ENCODE measurements at places on chromosomes 2 and 18.

DNA sequence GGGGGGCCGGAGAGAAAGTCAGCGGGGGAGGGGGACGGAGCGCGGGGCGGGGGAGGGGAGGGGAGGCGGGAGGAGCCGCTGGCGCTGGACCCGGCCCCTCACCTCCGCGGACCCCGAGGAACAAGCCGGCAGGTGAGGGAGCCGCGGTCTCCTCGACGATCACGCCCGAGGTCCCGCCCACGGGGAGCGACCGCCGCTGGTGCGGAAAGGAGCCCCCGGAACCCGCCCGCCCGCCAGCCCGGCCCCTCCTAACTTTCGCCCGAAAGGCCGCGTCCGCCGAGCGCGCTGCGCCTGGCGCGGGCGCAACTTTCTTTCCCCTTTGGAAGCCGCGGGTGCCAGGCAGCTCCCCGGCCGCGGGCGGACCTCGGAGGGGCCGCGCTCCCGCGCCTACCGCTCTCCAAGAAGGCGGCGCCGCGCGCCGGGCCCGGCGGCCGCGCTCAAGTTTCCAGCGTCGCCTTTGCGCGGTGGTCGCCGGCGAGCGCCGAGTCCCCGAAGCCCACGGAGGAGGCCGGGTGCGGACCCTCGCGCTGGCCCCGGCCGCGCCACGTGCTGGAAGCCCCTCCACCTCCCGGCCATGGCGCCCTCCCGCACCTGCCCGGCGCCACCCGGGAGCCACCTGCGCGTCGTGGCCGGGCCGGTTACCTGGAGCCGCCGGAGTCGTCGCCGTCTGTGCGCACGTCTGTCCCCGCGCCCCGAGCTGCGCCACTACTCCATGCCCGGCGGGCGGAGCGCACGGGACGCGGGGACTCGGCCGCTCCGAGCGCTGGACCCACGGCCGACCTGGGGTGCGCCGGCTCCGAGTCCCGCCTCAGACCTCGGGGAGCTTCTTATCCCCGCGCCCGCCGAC is at the start of gene ALKAL2:
Gene ALKAL2, minus strand, starts transcription at position 181 of the 847 bp plus-strand sequence. CDS start 256 bp downstream, outside the sequence.
- DNase-seq: no peak

DNA sequence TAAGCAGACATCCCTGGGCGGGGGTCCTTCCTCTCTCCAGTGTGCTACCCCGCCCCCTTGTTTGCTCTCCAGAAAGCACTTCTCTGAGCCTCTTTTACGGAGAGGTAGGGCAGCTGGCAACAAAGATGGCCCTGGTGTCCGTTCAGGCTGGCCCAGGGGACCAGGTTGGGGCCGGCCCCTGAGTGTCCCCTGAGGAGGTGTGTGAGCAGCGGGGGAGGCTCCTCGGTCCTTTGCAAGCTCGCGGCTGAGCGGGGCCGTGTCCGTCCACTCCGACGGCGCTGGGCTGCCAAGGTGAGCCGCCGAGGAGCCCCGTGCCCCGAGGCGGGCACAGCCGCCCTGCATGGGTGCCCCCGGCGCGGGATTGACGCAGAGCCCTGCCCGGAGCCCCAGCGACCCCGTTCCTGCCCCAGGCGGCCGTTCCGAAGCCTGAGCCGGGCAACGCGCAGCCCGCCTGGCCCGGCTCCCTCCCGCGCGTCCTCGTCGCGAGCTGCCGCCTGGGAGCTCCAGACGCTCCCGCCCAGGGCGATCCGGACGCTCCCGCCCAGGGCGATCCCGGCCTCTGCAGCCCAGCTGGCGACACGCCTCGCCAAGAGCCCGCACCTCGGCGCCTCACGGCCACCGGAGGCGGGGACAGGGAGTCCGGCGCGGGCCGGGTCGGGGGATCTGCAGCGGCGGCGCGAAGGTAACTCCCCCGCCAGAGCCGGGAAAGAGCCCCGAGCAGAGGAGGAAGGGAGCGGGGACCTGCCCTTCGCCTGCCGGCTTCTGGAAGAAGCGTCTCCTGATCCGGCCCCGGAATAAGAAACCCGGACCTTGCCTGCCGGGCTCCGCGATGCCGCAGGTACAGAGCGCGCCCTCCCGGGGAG is at the start of gene PROKR1:
Gene PROKR1, plus strand, starts transcription at position 569 of the 863 bp plus-strand sequence. CDS start 2,243 bp downstream, outside the sequence.
- DNase-seq: peak; percentile 19

- DNase-seq: peak; percentile 72
These were observed 48.5 kb downstream of the SOCS6 start for GRCh38 chr18:70337139-70337972.

DNA sequence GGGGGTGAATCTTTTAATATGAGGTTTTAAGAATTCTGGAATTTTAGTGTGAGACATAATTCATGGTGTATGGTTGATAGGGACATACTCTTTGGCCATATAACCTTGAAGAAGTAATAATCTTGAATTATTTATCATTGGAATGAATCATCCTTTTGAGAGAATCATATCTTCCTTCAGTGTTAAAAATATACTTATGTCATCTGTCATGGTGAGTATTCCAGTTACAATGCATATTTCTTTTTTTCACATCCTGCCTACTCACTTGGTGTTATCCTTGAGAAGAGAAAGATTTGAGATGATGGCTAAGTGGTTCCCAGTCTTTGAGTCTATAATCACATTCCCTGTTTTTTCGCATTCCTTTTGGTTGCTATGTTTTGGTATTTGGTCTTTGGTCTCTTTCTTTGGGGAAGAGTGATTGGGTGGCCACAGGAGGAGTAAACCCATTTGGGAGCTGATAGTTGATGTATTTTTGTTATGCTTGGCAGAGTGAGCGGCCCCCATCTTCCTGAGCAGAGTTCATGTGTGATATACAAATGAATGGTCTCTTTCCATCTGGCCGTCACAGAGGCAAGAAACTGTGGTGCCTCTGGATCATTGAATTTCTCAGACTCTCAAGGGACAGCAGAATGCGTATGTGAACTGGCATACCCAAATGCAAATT is 21.6 kb downstream of the ASAP2 start:
- no peak for DNase-seq

DNA sequence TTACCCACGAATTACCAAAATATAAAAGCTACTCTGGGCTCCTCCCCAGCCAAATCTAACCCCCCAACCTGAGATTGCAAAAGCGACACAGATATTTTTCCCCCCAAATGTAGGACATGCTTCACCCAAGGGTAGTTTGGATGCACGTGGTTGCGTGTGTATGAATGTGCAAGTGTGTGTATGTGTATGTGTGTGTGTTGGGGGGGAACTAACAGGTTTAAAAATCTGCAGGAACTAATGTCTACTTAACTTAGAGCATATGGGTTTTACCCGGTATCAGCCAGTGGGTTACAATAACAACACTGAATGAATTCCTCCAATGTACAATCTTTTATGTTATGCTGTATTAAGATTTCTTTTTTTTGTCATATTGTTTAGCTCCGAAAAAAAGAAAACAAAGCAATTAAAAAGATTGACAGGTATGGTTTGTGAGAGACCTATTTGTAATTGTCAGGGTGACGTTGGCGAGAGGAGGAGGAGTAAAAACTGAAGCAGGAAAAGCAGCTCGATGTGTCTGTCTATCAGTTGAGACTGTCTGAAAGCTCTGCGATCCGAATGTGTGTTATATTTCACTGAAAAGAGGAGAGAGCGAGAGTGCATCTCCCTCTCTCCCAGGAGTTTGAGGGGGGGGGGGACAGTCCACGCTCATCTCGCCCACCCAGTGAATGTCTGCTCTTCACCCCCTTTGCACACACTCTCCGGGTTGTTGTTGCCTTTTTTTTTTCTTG is at the start of gene TSHZ1:
Gene TSHZ1, plus strand, starts transcription at position 524 of the 728 bp plus-strand sequence. CDS start 1,080 bp downstream, outside the sequence.
- DNase-seq: peak; percentile 76

- DNase-seq: no peak
These were observed 47.6 kb upstream of the MSTN start for GRCh38 chr2:190110131-190110530.

- DNase-seq: no peak
These were observed 151.2 kb upstream of the BOD1L2 start for GRCh38 chr18:56995579-56996188.

DNA sequence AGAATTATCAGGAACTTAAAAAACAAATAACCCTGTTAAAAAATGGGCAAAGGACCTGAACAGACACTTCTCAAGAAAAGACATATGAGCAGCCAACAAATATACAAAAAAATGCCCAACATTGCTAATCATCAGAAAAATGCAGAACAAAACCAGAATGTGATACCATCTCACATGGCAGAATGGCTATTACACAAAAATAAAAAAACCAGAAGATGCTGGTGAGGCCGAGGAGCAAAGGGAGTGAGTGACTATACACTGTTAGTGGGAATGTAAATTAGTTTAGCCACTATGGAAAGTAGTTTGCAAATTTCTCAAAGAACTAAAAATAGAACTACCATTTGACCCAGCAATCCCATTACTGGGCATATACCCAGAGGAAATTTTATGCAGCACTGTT is 95.8 kb upstream of the DSEL start:
- no peak for DNase-seq

GRCh38 chr2:11507517-11507916 is 26.3 kb upstream of the GREB1 start:
- no peak for DNase-seq

- DNase-seq: no peak
These were observed at the start of gene C2orf92 for GRCh38 chr2:97669448-97669847. C2orf92 (plus strand) TSS chr2:97669713; CDS start chr2:97669789, 76 bp downstream.

GRCh38 chr2:217149087-217149660 is 289.3 kb upstream of the TNP1 start:
- DNase-seq: no peak

DNA sequence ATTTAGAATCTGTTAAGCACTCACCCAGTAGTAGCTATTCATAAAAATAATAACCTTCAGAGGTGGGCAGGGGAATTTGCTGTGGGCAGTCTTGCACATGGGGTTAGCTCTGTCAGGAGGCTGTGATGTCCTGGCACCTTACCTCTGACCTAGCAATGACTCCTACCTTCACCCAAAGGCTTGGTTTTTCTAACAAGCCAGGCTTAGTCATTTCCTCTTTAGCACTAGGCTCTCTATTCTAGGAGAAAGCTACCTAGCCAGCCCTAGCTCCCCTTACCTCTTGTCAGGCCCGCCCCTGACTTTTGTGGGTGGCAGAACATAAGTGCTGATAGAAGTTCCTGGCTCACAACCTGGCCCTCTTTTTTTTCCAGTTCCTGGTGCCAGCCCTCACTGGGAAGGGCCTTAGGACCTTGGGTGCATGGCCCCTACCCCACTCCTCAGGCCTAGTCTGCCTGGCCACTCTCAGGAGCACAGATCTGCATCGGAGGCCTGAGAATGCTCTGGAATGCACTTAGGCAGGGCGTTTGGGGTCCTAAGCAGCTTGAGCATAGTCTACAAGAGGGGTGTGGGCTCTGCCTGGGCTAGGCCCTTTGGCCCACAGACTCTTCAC is 17.7 kb downstream of the CPLX4 start:
- no peak for DNase-seq

GRCh38 chr2:204187229-204188083 is 250.9 kb downstream of the ICOS start:
- no peak for DNase-seq

GRCh38 chr2:67646714-67647333 is 249.7 kb downstream of the ETAA1 start:
- no peak for DNase-seq

All from inflammatory macrophage treated with lipopolysaccharide for 4 hours (primary cell).